Caudate nucleus (tissue), 63 donors: ENCODE measurements at places on chromosomes 6 and 20.

- DNase-seq, result no peak
Measured at GRCh38 chr20:55533632-55534031, 471.7 kb downstream of the CBLN4 start.

DNA sequence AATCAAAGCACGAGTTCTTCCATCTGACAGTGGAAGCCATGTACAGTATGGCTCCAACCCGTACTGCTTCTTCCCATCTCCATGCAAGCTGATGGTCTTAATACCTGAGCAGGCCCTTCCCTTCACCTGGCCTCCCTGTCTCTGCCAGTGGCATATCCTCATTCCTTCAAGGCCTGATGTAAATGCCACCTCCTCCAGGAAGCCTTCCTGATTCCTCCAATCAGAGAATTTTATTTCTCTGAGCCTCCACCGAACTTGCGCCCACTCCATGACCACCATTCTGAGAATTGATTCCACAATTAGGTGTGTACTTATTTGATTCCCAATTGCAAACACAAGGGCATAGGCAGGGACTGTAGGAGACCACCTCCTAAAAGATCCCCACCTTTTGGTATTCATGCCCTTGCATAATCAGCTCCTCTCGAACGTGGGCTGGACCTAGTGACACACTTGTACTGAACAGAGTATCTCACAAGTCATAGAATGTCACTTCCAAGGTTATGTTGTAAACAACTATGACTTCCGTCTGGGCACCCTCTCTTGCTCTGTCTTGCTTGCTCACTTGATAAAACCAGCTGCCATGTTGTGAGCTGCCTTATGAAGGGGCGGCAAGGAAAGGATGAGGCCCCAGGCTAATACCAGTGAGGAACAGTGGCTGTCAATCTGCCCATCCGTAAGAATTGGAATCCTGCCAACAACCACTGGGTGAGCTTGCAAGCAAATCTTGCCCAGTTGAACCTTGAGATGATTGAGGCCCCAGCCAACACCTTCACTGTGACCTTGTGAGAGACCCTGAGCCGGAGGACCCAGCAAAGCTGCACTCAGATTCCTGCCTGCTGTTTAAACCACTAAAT lies 38.8 kb downstream of the CPNE5 start:
- DNase-seq, result no peak

DNA sequence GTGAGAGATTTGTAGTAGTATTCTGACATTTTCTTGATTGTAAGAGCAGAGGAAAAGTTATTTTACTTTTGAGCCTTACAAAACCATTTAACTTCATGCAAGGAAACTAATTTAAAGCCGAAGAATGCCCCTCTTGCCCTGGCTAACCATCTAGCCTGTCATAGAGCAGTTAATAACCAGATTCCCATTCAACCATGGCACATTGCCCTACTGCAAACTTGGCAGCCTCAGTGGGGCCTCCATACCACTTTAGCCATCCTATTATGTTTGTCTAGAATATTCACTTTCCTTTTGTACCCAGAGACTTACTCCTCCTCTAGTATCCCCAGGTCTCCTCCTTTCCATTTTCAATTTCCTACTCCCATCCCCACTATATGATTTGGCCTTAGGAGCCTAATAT lies 230.9 kb downstream of the TBC1D7 start:
- DNase-seq, result no peak

GRCh38 chr6:163958646-163959045 lies 544.1 kb downstream of the QKI start:
- DNase-seq, result no peak

GRCh38 chr20:37856932-37857660 lies 45.8 kb upstream of the VSTM2L start:
- no peak for DNase-seq

DNA sequence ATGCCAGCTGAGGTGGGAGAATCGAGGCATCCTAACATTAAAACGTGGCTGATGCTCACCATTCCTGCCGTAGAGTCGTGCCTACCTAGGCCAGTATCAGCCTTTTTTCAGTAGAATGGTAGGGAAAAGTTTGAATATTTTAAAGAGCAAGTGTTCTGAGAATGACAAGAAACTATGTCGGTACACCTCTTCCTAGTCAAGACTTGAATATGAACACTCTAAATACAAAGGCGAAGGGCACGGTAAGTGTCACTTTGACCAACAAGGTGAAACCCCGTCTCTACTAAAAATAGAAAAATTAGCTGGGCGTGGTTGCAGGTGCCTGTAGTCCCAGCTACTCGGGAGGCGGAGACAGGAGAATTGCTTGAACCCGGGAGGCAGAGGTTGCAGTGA lies 1.0 kb downstream of the GINM1 start:
- DNase-seq, result no peak

DNA sequence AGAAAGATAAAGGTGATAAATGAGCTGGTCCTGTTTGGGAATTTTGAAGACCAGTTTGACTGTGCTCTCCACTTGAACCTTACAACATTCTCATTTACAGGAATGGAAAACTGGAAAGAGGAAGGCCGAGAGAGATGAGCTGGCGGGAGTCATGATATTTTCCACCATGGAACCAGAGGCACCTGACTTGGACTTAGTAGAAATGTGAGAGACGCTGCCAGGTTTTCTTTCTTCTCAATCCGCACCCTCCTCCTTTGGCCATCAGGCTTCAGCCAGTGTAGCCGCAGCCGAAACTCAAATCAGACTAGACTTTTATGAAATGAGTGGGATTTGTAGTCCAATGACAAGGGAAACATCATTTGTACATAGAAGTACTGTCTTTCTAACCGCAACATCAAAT lies 54.7 kb upstream of the SYNJ2 start:
- no peak for DNase-seq

GRCh38 chr6:130840050-130840449 lies 12.8 kb downstream of the SMLR1 start:
- no peak for DNase-seq

DNA sequence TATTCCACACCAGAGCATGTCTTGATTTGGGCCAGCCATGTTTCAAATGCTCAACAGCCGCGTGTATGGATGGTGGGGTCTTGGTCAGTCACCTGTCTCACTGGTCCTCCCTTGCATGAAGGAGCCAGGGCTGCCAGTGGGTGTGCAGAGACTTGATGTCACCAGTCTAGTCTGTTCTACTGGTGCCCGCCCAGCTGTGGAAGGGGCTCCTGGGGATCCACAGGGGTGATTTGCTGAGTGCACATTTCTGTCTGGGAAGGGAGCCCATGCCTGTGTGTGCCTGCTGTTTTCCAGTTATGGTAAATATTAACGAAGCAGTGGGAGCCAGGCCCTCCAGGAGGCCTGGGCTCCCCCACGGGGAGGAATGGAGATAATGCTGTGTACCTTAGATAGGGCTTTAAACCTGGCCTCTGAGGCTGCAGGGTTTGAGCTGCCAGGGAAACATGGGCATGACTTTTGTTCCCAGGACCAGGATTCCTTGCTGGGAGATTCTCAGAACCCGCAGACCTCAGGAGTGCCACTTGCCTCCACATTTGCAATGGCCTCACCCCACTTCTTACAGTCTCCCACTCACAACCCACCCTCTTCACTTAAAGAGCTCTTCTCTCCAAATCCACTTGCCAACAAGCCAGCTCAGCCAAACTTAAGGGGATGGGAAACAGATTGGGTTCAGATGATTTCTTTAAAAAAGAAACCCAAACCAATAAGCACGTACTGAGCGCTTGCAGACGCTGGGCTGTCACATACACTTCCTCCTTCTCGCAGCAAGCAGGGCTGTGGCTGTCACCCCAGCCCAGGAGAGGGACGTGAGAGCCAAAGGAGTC lies 54.1 kb downstream of the VEGFA start:
- DNase-seq, result no peak

DNA sequence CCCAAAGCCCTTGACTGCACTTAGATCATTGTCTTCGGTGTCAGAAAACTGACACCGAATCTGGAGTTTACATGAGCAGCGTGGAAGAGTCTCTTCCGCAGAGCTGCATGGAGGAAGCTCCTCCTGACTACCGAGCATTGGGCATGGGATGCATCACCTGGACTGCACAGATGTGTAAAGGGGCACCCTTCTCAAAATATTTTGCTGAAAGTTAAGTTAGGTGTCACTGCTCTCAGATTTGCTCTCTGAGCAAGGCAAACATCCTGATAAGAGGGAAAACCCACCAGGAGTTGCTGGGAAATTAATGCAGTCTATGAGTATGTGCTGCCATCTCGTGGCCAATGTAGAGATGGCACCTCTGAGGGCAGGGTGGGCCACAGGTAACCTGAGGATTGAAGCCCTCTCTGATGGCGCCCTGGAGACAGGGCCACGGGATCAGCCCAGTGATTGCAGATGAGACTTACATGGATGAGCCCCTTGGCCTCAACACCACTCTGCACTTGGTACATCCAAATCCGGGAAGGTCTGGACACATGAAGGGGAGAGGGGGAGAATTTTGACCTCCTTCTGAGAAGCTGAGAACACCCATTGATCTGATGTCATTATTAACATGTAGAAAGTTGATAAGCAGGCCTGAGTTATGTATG lies 129.9 kb downstream of the LPA start:
- no peak for DNase-seq

GRCh38 chr6:44538807-44539201 lies 151.3 kb downstream of the CDC5L start:
- no peak for DNase-seq

DNA sequence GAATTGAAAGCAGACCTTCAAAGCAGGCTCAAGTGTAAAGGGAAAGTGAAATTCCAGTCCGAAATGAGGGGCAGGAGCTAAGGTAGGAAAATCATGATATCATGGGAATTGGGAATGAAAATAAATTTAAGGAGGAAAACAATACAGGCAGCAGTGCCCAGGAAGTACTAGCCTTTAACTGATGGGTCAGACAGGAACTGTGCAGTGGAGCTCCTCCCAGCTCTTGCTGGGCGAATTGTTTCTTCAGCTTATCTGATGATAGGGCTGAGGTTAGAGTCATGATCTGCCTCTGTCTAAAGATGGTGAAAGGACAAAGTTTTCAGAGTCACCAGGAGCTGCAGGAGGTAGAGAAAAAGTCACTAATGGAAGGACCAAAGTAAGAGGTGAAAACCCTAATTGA lies 457.9 kb upstream of the PTCHD4 start:
- no peak for DNase-seq

GRCh38 chr6:137878029-137878428 lies 11.0 kb downstream of the TNFAIP3 start:
- DNase-seq, result no peak

- no peak for DNase-seq
Measured at GRCh38 chr6:36195471-36196112, 952 bp upstream of the BRPF3 start.

- DNase-seq, result no peak
Measured at GRCh38 chr6:53375847-53376246, 27.1 kb upstream of the ELOVL5 start.

- DNase-seq, result no peak
Measured at GRCh38 chr20:37378785-37379598, 33.1 kb downstream of the SRC start.

GRCh38 chr6:113508249-113508648 lies 348.9 kb upstream of the MARCKS start:
- no peak for DNase-seq

GRCh38 chr6:146957181-146958093 lies 246.8 kb upstream of the STXBP5 start:
- DNase-seq, result no peak

DNA sequence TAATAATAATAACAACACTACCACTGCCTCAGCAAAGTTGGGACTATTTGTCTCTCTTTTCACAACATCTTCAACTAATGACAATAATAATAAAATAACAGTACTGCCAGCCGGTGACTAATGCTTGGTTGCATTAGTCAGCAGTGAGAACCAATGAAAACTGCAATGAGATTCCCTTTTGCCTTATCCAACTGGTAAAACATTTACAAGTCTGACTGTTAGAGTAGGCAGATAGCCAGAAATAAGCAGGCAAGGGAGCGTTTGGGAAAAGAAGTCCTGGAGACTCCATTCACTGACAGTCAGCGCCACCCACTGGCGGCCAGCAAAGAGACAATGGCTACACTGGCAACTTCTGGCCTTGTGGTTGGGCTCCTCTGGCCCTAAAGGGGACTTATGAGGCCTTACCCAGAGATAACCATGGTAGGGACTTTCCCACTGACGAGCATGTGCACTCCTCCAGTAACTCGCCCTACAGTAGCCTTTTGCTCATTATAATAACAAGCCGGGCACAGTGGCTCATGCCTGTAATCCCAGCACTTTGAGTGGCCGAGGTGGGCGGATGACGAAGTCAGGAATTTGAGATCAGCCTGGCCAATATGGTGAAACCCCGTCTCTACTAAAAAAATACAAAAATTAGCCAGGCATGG lies 3.4 kb upstream of the NSFL1C start:
- no peak for DNase-seq

DNA sequence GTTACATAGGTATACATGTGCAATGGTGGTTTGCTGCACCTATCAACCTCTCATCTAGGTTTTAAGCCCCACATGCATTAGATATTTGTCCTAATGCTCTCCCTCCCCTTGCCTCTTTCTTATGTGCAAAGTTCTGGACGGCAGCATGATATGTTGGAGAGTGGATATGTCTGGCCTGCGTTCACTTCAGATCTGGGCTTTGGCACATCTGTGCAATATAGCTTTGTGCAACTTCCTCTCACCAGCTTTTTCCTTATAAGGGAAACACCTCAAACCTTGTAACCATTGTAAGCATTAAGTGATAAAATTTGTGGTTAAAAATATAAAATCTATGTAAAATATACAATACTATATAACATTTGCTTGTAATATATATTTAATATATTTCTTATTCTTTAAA lies 288.0 kb downstream of the PHACTR1 start:
- no peak for DNase-seq

- DNase-seq, result peak; percentile 58
Measured at GRCh38 chr6:122833021-122833491, 44.0 kb downstream of the SMPDL3A start.

- no peak for DNase-seq
Measured at GRCh38 chr6:149228311-149228955, 89.1 kb upstream of the TAB2 start.

- no peak for DNase-seq
Measured at GRCh38 chr20:32536851-32537656, 48.1 kb downstream of the NOL4L start.

DNA sequence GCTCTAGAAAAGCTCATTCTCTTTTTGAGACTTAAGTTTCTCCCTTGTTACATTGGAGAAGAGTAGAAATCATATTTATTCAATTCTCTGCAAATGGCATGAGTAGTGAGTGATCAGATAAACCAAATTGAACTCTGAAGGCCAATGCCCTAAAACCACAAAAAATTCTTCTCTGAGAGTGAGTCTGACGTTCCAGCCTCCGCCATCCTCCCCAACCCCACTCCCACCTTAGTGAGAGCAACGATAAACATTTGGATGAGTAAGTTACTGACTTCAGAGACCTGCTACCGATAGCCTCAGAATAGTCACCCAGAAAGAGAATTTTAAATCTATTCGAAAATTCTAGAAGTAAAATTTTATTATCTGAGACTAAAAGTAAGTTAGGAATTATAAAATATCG lies 94.6 kb downstream of the TFAP2A start:
- DNase-seq, result no peak

GRCh38 chr20:34165018-34165619 lies 53.1 kb upstream of the EIF2S2 start:
- DNase-seq, result no peak

DNA sequence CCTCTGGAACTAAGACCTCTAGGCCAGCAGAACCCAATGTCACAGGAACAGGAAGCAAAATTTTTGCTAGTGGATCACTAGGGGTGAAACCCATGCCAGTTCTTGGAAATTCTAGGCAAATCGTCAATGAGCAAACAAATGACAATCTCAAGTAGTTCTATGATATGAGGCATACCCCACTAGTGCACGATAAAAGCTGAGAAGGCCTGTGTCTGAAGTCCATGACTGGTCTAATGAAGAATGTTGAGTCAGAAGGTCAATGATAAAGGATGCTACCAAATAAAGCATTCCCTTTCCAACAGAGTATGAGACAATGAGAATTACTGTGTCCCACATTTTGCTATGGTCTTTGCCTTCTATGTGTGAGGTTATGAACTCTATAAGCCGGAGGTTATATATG lies 149.4 kb upstream of the NOX3 start:
- DNase-seq, result no peak
